Thymus (tissue), 14 donors: ENCODE measurements at places on chromosomes 1 and 21. TPM values are rescaled to one million over a fixed set of nuclear protein-coding genes. Genes with fewer than 3 reads are reported as not detected.

DNA sequence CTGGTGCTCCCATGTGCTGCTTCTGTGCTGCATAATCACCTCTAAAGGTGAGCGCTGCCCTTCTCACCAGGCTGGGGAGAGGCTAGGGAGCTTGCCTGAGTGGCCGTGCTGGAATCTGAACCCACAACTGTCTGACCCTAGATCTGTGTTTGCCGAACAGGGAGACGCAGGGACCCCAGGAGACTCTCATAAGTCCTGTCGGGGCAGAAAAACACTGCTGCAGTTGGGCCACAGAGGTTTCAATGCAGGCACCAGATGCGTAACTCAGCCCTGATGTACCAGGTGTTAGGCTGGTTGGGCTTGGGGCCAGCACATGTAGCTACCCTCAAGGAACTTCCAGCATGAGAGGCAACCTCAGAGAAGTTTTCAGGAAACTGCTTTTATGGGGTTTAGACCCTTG, 49.5 kb upstream of the DMRTB1 start:
- no peaks in the 10 kb centered on the region for H3K4me1 ChIP-seq
- no peak overlapping the region for H3K4me3 ChIP-seq
- H3K27me3 ChIP-seq: no peaks in the 10 kb centered on the region
- no peak for DNase-seq
- no peak overlapping the region for H3K27ac ChIP-seq

- peaks cover 46% of the 10 kb centered on the region for H3K27me3 ChIP-seq
- H3K4me3 ChIP-seq: peak overlapping the region; percentile 46
- DNase-seq: no peak
Measured at GRCh38 chr21:45974073-45975019, 7.2 kb upstream of the COL6A1 start.

GRCh38 chr1:77047575-77047974, 171.7 kb downstream of the PIGK start:
- no peaks in the 10 kb centered on the region for H3K36me3 ChIP-seq
- DNase-seq: no peak
- H3K4me1 ChIP-seq: peaks cover 3% of the 10 kb centered on the region
- no peak overlapping the region for H3K4me3 ChIP-seq
- no peaks in the 10 kb centered on the region for H3K27me3 ChIP-seq
- H3K27ac ChIP-seq: no peak overlapping the region

DNA sequence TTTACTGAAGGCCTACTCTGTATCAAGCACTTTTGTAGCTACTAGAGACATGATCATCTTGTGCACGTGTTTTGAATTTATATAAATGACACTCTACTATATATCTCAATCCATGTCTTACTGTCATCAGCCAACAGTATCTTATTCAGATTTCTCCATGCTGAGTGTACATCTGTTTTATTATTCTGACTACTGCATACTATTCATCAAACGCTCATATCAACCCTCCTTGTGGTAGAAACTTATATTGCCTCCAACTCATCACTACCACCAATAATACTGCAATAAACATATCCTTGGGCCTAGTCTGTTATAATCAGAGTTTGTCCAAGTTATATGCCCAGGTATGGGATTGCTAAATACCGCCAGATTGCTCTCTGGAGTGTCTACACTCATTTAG, 81.6 kb upstream of the IRF2BP2 start:
- no peaks in the 10 kb centered on the region for H3K36me3 ChIP-seq
- no peaks in the 10 kb centered on the region for H3K4me1 ChIP-seq
- H3K27me3 ChIP-seq: no peaks in the 10 kb centered on the region
- H3K27ac ChIP-seq: no peak overlapping the region
- no peak for DNase-seq
- no peak overlapping the region for H3K4me3 ChIP-seq

GRCh38 chr1:152977614-152978013, 6.3 kb upstream of the SPRR1A start:
- no peak overlapping the region for H3K27ac ChIP-seq
- no peak for DNase-seq
- no peak overlapping the region for H3K4me3 ChIP-seq

The VASH2 gene
- total RNA-seq: 7.6 TPM
